ENCODE measurements at places on chromosomes 13 and 19. TPM values are rescaled to one million over a fixed set of nuclear protein-coding genes. Genes with fewer than 3 reads are reported as not detected.
A peak's percentile ranks its signal among the peaks of the same experiment; 100 is the strongest.

The EXOC3L2 gene
- 2.7 TPM for total RNA-seq

DNA sequence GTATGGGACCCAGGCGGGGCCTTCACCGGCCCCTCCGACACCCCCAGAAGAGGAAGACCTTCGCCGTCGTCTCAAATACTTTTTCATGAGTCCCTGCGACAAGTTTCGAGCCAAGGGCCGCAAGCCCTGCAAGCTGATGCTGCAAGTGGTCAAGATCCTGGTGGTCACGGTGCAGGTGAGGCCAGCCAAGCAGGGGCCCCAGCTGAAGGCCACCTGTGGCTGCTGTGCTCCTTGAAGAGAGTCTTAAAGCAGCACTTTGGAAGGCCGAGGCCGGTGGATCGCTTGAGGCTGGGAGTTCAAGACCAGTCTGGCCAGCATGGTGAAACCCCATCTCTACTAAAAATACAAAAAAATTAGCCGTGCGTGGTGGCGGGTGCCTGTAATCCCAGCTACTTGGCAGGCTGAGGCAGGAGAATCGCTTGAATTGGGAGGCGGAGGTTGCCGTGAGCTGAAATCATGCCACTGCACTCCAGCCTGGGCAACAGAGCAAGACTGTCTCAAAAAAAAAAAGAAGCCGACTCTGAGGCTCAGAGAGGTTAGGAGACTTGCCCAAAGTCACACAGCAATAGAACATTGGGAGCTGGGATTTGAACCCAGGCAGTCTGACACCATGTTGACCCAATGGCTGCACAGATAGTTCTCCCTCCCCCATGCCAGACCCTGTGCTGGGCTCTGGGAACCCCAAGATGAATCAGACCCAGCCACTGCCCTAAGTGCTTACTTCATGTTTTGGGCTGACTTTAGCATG lies 2.7 kb downstream of the MCOLN1 start:
- peaks cover 9% of the 10 kb centered on the region for H3K4me1 ChIP-seq
- no peaks in the 10 kb centered on the region for H3K27me3 ChIP-seq
- H3K36me3 ChIP-seq: peaks cover under 1% of the 10 kb centered on the region
- no peak overlapping the region for H3K27ac ChIP-seq
- DNase-seq: no peak
- H3K4me3 ChIP-seq: no peak overlapping the region

The CCNA1 gene
- total RNA-seq: 3.8 TPM

- H3K27me3 ChIP-seq: no peaks in the 10 kb centered on the region
- H3K4me1 ChIP-seq: peaks cover 13% of the 10 kb centered on the region
- peak; percentile 92 for DNase-seq
Measured at GRCh38 chr19:10315335-10316214, at the start of gene FDX2. FDX2 (minus strand) TSS chr19:10316015; CDS start chr19:10315996, 19 bp downstream.

The PCDH17 gene
- 0.85 TPM for total RNA-seq

The ZGLP1 gene
- total RNA-seq: 8.9 TPM

The PCSK4 gene
- total RNA-seq: 18.6 TPM
